H1 (cell line): ENCODE measurements at places on chromosomes 3 and 15. TPM values are rescaled to one million over a fixed set of nuclear protein-coding genes. Genes with fewer than 3 reads are reported as not detected.
A peak's percentile ranks its signal among the peaks of the same experiment; 100 is the strongest.

DNA sequence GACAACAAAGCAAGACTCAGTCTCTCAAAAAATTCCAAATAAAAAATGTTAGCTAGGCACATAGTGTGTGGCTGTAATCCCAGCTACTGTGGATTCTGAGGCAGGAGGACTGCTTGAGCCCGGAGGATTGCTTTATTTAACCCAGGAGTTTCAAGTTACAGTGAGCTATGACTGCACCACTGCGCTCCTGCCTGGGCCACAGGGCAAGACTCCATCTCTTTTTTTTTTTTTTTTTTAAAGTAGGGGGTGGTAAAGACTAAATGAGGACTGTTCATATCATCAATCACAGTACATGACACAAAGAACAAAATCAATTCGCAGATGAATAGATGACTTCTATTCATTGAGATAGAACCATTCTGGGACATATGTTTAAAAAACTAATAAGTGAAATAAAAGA, 48.1 kb downstream of the ACAP2 start:
- DNase-seq, result no peak

GRCh38 chr15:80844011-80844732, 65.0 kb downstream of the CEMIP start:
- no peak for DNase-seq

DNA sequence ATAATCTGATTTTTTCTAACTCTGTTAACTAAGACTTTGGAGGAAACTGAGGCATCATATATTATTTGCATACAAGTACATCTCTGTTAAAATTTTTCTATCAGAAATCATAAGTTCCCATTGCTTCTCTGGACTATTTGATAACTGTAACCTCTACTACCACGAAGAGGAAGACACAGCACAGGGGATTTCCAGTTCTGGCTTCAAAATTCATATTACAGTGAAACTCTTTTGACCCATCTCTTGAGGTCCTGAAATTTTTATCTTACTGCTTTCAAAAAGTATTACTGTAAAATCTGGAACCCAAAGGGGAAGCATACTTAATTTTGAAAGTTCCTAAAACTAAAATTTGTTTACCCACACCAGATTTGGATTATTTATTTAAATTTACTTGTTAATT, 4.2 kb downstream of the PLSCR1 start:
- no peak for DNase-seq

GRCh38 chr15:95912280-95912625, 418.2 kb upstream of the NR2F2 start:
- no peak for DNase-seq

- no peak for DNase-seq
These were observed 216.8 kb downstream of the VGLL3 start for GRCh38 chr3:86774082-86774691.

- no peak for DNase-seq
These were observed 150.4 kb downstream of the RTP4 start for GRCh38 chr3:187518616-187519015.

DNA sequence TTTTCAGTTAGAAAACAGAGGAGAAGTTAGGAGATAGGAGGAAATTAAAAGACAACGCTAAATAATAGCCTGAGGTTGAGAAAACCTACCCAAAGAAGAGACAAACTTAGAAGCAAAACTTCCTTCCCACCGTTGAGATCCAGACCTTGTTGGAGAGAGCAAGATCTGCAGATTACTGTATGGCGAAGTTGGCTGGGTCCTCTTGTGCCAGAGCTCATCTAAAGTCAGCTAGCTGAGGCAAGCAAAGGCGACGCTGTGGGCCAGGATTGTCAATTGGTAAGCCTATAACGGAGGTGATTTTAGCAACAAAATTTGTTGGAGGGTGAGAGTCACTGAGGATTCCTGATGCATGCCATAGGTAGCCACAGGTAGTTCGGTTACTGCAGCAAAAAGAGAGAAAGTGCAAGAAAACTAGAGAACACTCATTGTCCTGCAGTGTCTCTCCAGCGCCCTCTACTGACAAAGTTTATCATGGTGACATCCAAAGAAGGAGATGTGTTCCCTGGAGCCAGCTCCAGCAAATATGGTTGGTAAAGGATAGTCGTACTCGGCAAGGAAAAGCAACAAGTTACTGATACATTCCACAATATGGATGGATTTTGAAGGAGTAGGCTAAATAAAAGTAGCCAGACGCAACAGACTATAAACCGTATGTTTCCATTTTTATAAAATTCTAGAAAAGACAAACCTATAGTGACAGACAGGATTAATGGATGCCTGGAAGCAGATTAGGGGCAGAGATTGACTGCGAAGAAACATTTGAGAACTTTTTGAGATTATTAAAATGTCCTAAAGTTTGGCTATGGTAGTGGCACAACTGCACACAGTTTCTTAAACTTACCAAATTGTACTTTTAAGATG, 9.8 kb upstream of the OR5K4 start:
- no peak for DNase-seq

DNA sequence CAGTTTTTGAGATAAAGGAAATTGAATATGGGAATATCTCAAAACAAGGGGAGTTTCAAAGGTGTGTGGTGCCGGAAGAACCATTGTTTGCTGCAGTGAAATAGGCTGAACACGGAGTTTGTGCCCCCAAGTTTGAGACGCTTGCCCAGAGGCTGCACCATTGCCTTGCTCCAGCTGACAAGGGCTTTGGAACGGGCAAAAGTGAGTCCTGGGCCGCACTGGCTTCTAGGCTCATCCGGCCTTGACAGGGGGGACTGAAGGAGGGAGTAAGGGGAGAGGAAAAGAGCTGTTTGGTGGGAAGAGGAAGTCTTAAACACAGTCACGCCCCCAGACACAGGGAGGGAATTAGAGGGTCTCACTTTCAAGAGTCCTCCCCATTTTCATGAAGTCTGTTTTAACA, 269.9 kb downstream of the FAM43A start:
- no peak for DNase-seq

- no peak for DNase-seq
These were observed 3.8 kb upstream of the KIF23 start for GRCh38 chr15:69410248-69410874.

GRCh38 chr15:39582286-39582976, 1.6 kb downstream of the THBS1 start:
- DNase-seq, result no peak

DNA sequence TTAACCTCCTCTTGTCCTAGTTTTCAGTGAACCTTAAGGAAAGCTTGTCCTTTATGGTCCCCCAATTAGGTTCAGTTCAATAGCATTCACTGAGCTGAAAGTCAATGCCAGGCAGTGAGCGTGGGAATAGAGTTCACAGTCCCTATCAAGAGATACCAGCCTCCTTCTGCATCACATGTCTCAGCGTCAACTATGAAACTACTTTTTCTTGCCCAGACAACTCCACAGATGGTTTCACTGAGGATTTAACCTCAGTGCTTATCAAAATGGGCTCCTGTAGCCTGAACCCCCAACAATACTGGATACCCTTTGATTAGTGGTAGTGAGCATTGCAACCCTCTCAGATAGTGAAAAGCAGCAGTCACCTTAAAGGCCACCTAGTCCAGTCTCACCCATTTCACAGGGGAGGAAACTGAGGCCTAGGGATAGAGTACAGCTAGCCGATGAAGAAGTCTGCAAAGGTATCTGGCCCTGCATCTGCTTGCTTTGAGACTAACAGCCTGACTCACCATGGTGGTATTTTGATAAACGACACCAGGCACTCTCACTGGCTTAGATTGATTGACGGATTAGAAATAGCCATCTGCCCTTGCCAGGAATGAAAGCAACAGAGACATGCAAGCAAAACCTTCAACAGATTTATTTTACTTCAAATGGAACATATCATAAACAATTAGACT, 1.6 kb upstream of the UBA3 start:
- DNase-seq, result no peak

GRCh38 chr3:12730506-12731242, 28.4 kb downstream of the TMEM40 start:
- DNase-seq, result no peak

- no peak for DNase-seq
These were observed 31.3 kb downstream of the SUSD5 start for GRCh38 chr3:33187368-33187634.

- DNase-seq, result no peak
These were observed 19.6 kb downstream of the HCN4 start for GRCh38 chr15:73349191-73349590.

GRCh38 chr15:57596978-57597377, 5.3 kb downstream of the MYZAP start:
- DNase-seq, result no peak

DNA sequence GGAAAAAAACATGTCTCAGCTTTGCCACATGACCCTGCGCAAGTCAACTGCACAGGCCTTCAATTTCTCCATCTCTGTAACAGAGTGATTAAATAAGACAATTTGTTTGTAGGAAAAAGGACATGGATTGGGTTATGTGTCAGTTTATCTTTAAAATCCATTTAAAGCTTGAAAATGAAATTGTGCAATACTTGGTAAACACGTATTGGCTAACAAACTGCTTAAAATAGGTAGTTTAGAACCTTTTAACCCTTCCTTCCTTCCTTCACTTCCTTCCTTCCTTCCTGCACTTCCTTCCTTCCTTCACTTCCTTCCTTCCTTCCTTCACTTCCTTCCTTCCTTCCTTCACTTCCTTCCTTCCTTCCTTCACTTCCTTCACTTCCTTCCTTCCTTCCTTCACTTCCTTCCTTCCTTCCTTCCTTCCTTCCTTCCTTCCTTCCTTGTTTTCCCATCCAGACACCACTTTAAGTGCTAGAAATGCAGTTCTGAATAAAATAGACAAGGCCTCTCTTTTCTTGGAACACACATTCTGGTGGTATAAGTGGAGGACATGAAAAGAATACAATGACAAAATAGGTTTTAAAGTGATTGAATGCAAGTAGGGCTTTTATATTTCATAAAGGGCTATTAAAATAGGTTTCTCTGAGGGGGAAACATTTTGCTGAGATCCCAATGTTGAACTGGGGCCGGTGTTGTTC, 130.2 kb upstream of the TP63 start:
- no peak for DNase-seq

DNA sequence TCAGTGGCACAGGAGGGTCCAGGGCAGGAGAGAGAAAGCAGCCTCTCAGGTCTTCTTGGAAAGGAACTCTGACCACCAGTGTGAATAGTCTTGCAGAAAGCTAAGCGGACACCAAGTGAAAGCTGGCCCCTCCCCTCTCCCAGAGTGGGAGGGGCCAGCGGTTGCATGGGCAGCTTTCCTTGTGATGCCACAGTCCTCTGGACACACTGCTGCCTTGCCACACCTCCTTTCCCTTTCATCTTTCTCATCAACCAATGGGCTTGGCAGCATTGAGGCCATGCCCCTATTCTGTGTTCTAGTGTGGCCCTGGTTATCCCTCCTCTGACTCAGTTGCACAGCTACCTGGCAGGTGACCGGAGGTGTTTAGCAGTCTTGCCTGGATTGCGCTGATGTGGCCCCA, 49.7 kb upstream of the GOLGA6B start:
- DNase-seq, result no peak

DNA sequence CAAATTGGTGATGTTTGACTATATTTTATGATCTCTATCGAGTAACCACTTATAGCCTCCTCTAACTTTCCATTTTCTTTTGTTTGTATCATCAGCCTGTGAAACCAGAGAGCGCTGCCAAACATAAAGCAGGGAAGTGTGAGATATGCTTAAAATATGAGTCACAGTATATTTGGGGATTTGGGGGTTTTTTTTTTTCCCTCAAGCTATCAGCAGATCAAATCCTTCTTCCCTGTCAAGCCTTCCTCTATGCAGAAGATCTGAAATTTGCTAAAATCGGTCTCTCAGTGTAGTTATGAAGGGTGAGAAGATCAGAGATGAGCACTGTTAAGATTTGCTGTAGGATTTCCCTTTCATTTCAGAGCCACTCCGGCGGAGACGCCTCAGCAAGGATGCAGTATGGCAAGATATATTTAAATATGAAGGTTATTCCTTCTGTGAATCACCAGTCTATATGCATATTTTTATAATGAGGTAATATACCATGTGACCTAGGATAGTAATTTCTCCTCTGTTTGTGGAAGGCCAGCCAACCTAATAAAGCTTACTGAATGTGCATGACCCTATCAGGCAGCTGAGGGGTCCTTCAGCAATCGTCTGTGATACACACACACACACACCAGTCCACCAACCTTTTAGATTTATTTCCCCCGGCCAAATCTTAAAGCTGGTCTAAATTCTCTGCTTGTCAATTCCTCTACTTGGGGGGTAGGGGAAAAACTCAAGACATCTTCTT, 474.1 kb downstream of the FOXP1 start:
- no peak for DNase-seq

GRCh38 chr3:21839176-21839575, 88.2 kb upstream of the ZNF385D start:
- DNase-seq, result no peak

GRCh38 chr15:76100361-76100760, 40.6 kb downstream of the TMEM266 start:
- DNase-seq, result no peak

DNA sequence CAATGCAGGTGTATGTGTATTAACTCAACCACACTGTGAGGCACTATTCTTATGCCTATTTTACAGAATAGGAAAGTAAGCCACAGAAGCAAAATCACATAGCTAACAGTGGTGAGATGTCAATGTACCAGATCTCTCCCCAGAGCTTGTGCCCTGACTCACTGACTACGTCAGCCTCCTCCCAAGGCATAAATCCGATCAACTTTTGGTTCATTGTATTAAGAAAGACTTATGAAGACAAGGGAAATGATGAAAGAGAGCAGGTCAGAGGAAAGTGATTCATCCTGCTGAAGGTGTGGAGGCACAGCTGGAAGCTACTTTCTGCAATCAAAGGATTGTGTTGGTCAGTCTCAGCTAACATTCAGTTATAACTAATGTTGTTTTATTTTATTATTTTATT, 33.0 kb upstream of the SV2B start:
- DNase-seq, result no peak

GRCh38 chr3:107927361-107928083, 163.3 kb downstream of the CD47 start:
- DNase-seq, result peak; percentile 33

DNA sequence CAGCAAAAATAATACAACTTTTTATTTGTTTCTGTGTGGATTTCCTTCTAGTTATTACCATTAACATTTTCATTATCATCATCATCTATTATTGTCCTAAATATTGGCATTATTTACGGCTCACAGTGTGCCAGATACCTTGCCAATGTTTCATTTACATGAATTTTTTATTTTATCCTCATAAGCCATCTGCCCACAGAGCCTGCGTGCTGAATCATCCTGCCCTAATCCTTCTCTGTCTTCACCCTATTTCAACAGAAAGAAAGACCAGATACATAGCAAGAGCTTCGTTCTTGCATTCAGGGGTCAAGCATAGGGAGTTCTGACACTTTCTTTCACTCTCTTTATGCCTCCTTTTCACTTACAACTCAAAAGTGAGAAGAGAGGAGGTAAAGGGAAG, 82.0 kb downstream of the KCNMB2 start:
- DNase-seq, result no peak

The DNAH12 gene
- not detected in 2 replicates for total RNA-seq

The CPLX3 gene
- not detected in 2 replicates for total RNA-seq

The PTH1R gene
- 0.21 and 1.5 TPM in 2 replicates for total RNA-seq

The B3GNT5 gene
- 8.0 and 9.7 TPM in 2 replicates for total RNA-seq

The NANOGP8 gene
- total RNA-seq, result 31.9 and 40.6 TPM in 2 replicates

The GOLGA6D gene
- 0.69 and 0.73 TPM in 2 replicates for total RNA-seq

The GOLGA8H gene
- 0.71 and 1.4 TPM in 2 replicates for total RNA-seq

The RASGRP1 gene
- 2.1 and 4.1 TPM in 2 replicates for total RNA-seq

The ZNF660 gene
- 11.7 and 13.0 TPM in 2 replicates for total RNA-seq

The CAV3 gene
- not detected in 2 replicates for total RNA-seq

The ADAMTS17 gene
- total RNA-seq, result 1.7 and 1.9 TPM in 2 replicates
